GM23248 (cell line): ENCODE measurements at places on chromosomes 11 and 22. TPM values are rescaled to one million over a fixed set of nuclear protein-coding genes. Genes with fewer than 3 reads are reported as not detected.

DNA sequence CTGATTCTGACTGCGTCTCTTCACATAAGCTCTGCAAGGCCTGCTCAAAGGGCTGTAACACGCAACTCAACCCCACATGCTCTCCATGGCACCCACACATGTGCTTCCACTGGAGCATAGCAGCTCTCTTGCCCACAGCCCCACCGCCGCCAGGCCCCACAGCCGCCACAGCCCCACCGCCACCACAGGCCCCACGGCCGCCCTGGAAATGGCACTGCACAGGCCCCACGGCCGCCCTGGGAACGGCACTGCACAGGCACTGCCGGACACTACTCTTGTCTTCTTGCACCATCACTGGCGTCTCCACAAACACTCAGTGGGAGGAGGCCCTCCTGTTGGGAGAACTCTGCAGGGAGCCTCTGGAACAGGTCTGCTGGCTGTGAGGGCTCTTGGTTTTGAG lies 8.6 kb downstream of the MOB2 start:
- no peak for DNase-seq

DNA sequence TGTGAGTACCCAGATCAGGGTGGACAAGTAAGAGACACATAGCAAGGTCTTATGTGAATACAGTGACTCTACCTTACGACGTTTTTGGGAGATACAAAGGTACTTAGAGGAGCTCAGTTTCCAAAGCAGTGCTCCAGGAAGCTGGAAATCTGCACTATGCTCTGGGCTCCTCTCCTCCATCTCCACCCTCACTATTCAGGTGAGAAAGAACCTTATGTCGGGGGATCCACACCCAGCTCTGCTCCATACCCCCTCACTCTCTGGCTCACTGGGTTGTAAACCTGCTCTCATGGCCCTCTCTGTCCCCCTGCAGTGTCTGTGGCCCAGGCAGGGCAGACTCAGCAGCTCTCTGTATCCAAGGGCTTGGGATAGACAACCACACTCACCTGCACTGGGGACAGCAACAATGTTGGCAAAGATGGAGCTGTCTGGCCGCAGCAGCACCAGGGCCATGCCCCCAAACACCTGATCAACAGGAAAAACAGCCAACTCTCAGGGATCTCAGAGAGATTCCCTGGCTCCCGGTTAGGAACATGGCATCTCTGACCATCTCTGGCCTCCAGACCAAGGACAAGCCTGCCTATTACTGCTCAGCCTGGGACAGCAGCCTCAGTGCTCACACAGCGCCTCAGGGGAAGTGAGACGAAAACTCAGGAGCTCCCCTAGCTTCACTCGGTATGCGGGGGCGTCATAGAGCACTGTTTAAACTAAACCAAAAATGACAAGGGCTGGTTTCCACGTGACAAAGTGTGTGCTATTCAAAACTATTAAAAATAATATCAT lies 60.9 kb upstream of the TOP3B start:
- DNase-seq = no peak

- DNase-seq = peak; percentile 51
Measured at GRCh38 chr11:72681226-72682153, 7.3 kb upstream of the PDE2A start.

DNA sequence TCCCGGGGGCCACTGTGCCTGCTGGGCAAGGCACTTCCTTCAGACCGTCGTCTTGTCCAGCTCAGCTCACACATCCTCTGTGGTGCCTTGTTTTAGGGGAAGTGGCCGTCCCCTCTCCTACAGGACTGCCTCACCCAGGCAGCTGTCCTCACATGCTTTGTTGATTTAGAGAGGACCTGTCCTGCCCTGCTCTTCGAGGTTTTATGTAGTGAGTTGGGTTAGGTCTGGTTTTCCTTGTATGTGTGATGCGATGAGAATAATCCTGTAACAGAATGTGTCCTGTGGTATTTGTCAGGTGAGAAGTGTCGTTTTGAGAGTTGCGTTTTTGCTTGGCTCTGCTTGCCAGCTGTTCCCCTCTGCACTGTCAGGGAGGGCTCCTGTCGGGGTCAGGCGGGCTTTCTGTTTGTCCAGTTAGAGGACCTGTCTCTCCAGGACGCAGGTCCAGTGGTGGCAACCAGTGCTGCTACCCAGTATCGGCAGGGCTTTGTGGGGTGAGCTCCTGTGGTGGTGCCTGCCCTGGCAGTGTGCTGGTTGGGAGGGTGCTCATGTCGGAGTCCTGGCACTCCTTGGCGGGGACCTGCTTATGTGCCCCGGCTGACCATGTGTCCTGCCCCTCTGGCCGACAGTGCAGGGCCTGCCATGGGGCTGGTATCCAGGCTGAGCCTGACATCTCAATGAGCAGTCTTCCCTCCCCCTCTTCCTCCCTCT lies 41.3 kb downstream of the MUC6 start:
- DNase-seq = peak; percentile 23

- peak; percentile 97 for DNase-seq
Measured at GRCh38 chr11:71787098-71787823, 45.7 kb upstream of the DEFB108B start.

GRCh38 chr11:7892840-7893254 lies 38.2 kb downstream of the OR10A6 start:
- peak; percentile 79 for DNase-seq

Gene AMPD3
- 4.9 and 6.4 TPM in 2 replicates for total RNA-seq

Gene DAGLA
- total RNA-seq = 1.3 and 2.3 TPM in 2 replicates
